ENCODE measurements at places on chromosomes 7 and 10. TPM values are rescaled to one million over a fixed set of nuclear protein-coding genes. Genes with fewer than 3 reads are reported as not detected.

WAPL gene
- 33.3 TPM for polyA plus RNA-seq

PRTFDC1 gene
- polyA plus RNA-seq = not detected

CCDC172 gene
- polyA plus RNA-seq = not detected

TET1 gene
- 1.6 TPM for polyA plus RNA-seq

MRLN gene
- not detected for polyA plus RNA-seq

FAM170B gene
- polyA plus RNA-seq = not detected

HOXA7 gene
- not detected for polyA plus RNA-seq

TNS3 gene
- polyA plus RNA-seq = not detected

IL15RA gene
- polyA plus RNA-seq = 9.9 TPM

CFAP70 gene
- not detected for polyA plus RNA-seq

MDFIC gene
- 68.5 TPM for polyA plus RNA-seq

C10orf143 gene
- polyA plus RNA-seq = 25.6 TPM

CTAGE4 gene
- not detected for polyA plus RNA-seq

CC2D2B gene
- 0.63 TPM for polyA plus RNA-seq

LFNG gene
- 3.3 TPM for polyA plus RNA-seq

MACC1 gene
- polyA plus RNA-seq = not detected

FAM237B gene
- not detected for polyA plus RNA-seq

TRPV5 gene
- polyA plus RNA-seq = not detected

LRRD1 gene
- polyA plus RNA-seq = not detected

PAPOLB gene
- not detected for polyA plus RNA-seq

RAMP3 gene
- polyA plus RNA-seq = not detected

TRIM73 gene
- 0.73 TPM for polyA plus RNA-seq

NAT16 gene
- polyA plus RNA-seq = not detected

PLAC9 gene
- polyA plus RNA-seq = 0.33 TPM

NOS3 gene
- 8.8 TPM for polyA plus RNA-seq

PODXL gene
- 0.54 TPM for polyA plus RNA-seq

ELFN1 gene
- not detected for polyA plus RNA-seq

GIMAP6 gene
- 236 TPM for polyA plus RNA-seq

C10orf105 gene
- 0.20 TPM for polyA plus RNA-seq

NT5C3A gene
- 65.6 TPM for polyA plus RNA-seq

KCNMA1 gene
- not detected for polyA plus RNA-seq

FXYD4 gene
- not detected for polyA plus RNA-seq

ADAM8 gene
- 54.3 TPM for polyA plus RNA-seq

SEMA3A gene
- not detected for polyA plus RNA-seq

LLCFC1 gene
- polyA plus RNA-seq = not detected

ABCC2 gene
- polyA plus RNA-seq = 0.47 TPM

XRCC2 gene
- polyA plus RNA-seq = 0.25 TPM

CEP55 gene
- polyA plus RNA-seq = 4.6 TPM

DNAJC30 gene
- 10.8 TPM for polyA plus RNA-seq

PNLIPRP1 gene
- not detected for polyA plus RNA-seq

ATP6V1F gene
- 349 TPM for polyA plus RNA-seq

ASB4 gene
- not detected for polyA plus RNA-seq

KMT2E gene
- polyA plus RNA-seq = 197 TPM

GPAM gene
- polyA plus RNA-seq = 1.7 TPM

NUDT13 gene
- polyA plus RNA-seq = 0.49 TPM

RSU1 gene
- polyA plus RNA-seq = 154 TPM

CALHM1 gene
- not detected for polyA plus RNA-seq

AGAP3 gene
- polyA plus RNA-seq = 1.9 TPM

PLEKHS1 gene
- polyA plus RNA-seq = not detected

C7orf57 gene
- polyA plus RNA-seq = not detected

AP1S1 gene
- polyA plus RNA-seq = 7.1 TPM

SLC29A3 gene
- 16.2 TPM for polyA plus RNA-seq

ADGRA1 gene
- not detected for polyA plus RNA-seq

PIK3CG gene
- polyA plus RNA-seq = 16.8 TPM

PLAU gene
- not detected for polyA plus RNA-seq

NPFFR1 gene
- not detected for polyA plus RNA-seq

IKZF1 gene
- polyA plus RNA-seq = 153 TPM

HMX2 gene
- polyA plus RNA-seq = not detected
